ENCODE measurements at places on chromosomes 16 and 17.

GRCh38 chr17:39667945-39668924 lies at the start of gene PNMT:
Gene PNMT, plus strand, starts transcription at chr17:39668453. Its CDS starts 23 bp downstream, at chr17:39668476.
- DNase-seq: no peak

DNA sequence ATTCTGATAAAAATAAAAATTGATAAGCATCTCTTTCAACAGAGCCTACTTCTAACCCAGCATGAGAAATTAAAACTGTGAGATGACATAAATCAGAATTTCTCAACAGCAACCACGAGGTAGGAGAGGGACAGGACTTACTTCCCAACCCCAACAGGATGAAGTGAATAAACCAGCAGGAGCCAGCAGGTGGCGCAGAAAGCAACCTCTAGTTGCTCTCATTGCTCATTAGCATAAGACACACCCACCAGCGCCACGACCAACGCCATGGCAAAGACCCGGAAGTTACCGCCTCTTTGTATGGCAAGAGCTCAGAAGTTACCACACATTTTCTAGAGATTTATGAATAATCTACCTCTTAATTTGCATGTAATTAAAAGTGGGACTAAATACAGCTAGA lies 189.4 kb upstream of the CDH8 start:
- DNase-seq: no peak

- no peak for DNase-seq
These were observed 36.0 kb downstream of the PIMREG start for GRCh38 chr17:6480303-6480675.

DNA sequence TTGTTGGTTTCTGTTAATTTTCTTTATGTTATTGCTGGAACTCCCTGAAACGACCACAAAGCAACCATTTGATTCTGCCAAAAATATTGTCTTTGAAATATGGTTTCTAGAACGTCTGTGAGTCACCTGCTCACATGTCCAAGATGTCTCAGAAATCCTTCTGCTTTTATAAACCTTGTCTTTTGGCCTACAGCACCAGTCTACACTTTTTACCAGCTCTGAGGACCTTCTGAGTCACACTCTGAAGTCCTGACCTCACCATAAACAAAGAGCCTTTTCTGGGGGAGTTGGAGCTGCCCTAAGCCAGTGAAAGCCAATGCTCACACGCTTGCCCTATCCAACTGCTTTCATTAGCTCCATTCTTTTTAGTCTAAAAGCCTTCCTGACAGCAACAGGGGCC lies 55.5 kb downstream of the GRIN2A start:
- DNase-seq: no peak

DNA sequence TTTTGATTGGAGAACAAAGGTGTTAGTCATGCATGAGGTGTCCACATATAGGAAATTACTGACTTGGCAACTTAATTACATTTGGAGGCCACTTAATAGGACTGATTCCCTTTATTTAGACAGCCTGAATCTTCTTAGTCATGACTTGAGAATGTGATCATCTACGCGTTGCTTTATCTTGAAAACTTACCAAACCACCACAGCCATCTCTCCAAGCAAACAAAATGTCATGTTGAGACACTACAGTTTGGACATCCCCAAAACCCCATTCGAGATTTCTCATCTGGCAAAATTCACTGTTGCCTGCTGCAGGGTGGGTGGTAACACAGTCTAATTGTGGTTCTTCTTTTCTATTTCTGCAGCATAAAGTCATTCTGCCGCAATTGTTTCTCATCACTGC lies 176.5 kb upstream of the CDH5 start:
- no peak for DNase-seq

- no peak for DNase-seq
These were observed 2.0 kb upstream of the SPAG7 start for GRCh38 chr17:4969551-4970173.
